ENCODE measurements at places on chromosomes 12 and 14. TPM values are rescaled to one million over a fixed set of nuclear protein-coding genes. Genes with fewer than 3 reads are reported as not detected.

- DNase-seq: no peak
These were observed 144.4 kb downstream of the CAND1 start for GRCh38 chr12:67413577-67413976.

DNA sequence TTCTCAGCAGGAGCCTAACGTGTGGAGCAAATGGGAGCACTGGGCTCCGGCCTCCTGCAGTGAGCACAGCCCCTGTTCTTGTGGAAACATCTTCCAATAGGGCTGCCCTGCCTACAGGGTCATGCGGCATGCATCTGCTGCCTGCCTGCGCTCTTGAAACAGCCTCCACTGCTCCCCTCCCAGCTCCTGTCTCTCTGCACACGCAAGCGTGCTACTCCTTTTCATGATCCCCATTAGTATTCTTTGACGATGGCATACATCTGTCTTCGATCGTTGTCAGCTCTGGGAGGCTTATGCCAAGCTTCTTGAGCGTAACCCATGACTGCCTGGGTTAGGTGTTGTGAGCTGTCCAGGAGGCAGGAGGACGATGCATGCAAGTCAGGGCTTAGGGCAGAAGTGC lies 23.1 kb downstream of the NTF3 start:
- DNase-seq: no peak

DNA sequence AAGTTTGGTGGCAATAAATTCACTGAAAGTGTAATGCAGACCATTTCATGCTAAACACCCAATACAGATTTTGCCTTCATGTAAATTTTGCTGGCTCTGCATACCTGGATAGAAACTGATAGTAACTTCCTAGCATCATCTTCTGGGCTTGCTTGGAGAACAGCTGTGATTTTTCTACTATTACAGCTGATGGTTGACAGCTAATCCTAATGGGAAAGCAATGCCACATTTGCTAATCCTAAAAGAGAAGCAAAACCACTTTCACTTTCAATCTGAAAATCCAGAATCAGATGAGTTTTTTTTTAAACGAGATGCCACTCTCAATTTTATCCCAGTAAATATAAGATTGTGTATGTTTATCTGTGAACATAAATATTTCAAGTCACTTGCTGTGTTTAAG lies 1035.9 kb downstream of the TRHDE start:
- DNase-seq: no peak

- no peak for DNase-seq
These were observed 60.2 kb downstream of the SRGAP1 start for GRCh38 chr12:63904653-63905052.

- DNase-seq: no peak
These were observed 126.9 kb upstream of the FGD4 start for GRCh38 chr12:32272465-32272864.

GRCh38 chr12:113061061-113061694 lies 4.6 kb downstream of the DTX1 start:
- DNase-seq: no peak

Gene CLEC4C
- total RNA-seq: under 0.01 TPM

Gene BDKRB1
- not detected for total RNA-seq

DNA sequence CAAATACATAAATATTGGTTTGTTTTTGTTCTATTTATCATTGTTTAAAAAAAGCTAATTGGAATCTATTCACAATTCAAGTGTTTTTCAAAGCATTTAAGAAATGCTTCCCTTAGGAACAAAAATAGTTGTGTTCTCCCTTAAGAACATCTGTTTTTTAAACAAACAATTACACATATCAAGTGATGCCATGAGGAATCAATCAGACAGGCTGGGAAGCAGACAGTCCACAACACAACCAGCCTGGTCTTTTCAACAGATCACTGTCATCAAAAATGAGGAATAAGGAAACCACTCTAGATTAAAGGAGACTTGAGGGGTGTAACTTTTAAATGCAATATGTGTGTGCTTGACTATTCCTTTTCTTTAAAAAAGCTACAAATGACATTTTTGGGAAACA lies 25.5 kb downstream of the GALC start:
- no peak for DNase-seq

DNA sequence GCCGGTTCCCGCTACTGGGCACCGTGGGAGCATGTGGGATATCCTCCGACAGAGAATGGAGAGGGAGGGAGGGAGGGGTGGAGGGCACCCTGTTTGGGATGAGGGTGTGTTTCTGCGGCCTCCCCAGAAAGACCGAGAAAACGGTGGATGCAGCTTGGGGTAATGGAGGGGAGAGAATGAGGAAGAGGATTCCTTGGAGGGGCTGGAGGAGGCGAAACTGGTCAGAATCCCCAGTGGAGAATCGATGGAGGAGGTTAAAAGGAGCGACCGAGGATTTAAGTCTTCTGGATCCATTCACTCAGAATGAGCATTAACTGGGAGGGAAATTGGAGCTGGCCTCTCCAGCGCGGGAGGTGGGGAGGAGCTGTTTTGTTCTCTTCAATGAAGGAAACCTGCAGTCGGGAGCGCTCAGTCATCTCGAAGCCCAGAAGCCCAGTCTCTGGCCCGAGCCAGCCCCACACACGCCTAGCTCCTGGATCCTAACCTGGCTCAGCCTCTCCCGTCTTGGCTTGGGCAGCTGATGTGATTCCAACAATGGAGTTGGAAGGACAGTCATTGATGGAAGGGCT lies 581 bp downstream of the ARG2 start:
- no peak for DNase-seq

All from hematopoietic multipotent progenitor cell (in vitro differentiated cells).